ENCODE measurements at places on chromosomes 13 and 19.

DNA sequence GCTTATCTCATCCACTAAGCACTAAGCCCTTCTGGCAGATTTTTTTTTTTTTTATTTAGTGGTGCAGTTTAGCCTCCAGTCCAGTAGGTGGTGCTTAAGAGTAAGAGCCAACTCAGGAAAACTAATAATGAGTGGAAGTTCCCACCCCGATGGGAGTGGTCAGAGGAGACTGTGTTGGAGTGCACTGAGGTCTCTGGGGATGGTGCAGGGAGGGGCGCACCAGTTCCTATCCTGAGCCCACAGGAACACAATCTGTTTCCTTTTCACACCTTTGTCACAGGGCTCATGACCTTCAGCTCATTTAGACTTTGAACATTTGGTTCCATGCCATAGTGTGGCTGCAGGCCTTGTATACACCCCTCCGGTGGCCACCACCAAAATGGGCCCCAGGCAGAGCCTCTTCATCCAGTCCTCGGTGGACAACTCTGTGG lies 367.4 kb downstream of the SPRY2 start:
- no peak for DNase-seq

DNA sequence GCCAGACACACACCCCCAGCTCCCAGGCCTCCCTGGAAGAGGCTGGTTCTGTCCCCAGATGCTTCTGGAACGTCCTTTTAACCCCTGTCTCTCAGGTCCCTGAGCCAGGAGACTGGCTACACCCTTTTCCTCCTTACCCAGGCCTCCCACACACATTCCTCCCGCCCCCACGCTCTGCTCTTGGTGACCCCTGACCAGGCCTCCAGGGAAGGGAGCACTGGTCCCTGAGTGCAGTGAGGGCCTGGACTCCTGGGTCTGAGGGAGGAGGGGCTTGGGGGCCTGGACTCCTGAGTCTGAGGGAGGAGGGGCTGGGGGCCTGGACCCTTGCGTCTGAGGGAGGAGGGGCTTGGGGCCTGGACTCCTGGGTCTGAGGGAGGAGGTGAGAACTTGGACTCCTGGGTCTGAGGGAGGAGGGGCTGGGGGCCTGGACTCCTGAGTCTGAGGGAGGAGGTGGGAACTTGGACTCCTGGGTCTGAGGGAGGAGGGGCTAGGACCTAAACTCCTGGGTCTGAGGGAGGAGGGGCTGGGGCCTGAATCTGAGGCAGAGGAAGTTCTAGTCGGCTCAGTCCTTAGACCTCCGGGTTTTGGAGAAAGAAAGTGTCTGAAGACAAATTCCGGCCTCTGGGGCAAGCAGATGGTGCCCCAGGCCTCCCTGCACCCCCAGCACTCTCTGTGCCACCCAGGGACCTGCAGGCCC lies 527 bp downstream of the KLK6 start:
- DNase-seq: no peak

- DNase-seq: no peak
Measured at GRCh38 chr19:8080832-8081231, 28.3 kb downstream of the CCL25 start.

DNA sequence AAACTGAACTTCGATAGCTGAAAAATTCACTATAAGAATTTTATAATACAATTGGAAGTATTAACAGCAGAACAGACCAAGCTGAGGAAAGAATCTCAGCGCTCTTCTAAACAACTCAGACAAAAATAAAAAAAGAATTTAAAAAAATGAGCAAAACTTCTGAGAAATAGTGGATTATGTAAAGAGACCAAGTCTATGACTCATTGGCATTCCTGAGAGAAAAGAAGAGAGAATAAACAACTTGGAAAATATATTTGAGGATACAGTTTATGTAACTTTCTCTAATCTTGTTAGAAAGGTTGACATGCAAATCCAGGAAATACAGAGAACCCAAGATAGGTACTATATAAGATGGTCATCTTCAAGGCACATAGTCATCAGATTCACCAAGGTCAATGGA lies 25.4 kb downstream of the SLC25A15 start:
- peak; percentile 3 for DNase-seq

- no peak for DNase-seq
Measured at GRCh38 chr19:41016488-41017071, 25.5 kb downstream of the CYP2B6 start.

- DNase-seq: no peak
Measured at GRCh38 chr13:113559901-113560644, 24.5 kb upstream of the TFDP1 start.

DNA sequence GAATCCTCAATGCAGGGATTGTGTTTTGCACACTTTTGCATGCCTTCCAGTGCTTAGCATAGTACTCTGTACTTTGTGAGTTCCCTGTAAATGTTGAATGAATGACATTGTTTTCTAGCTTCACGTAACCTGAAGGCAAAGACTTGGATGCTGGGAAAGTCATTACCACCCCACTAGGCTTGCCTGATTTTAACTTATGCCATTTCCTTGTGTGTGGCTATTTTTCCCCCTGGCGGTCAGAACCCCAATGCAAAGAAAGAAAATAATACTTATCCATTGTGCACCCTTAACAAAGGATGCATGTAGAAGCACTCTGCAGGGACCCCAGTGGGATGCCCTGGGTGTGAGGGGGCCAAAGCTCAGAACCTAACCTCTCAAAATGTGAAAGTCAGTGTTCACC lies 1.2 kb upstream of the ENOX1 start:
- DNase-seq: peak; percentile 68

GRCh38 chr19:48495396-48495795 lies 16.2 kb downstream of the LMTK3 start:
- no peak for DNase-seq

DNA sequence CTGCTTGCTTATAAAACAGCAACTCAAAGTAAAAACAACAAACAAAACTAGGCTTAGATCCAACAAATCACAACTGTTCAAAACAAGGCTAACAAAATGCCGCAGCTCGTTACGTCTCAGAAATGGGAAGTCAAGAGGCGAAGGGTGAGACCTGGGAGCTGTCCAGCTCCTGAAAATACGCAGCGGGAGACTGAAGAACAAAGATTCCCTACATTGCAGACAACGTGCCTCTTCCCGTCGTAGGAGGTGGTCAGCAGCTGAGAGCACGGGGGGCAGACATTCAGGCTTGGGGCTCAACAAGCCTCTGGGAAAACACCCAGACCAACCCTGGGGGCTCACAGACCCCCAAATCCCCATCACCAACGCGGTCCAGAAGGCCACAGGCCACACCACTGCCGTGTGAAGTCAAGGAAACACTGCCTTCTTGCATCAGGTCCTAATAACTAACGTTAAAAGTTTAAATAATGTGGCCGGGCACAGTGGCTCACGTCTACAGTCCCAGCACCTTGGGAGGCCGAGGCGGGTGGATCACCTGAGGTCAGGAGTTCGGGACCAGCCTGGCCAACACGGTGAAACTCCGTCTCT lies 13.5 kb downstream of the PLPP2 start:
- DNase-seq: peak; percentile 43

DNA sequence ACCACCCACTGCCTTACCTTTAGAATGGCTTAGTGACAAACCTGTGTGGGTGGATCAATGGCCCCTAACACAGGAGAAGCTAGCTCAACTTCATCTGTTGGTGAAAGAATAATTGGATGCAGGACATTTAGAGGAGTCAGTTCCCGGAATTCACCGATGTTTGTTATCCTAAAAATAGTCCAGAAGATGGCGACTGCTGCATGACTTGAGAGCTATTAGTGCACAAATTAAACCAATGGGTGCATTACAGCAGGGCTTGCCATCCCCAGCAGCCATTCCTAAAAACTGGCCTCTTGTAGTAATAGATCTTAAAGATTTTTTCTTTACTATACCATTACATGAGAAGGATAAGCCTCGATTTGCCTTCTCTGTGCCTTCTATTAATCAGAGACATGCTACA lies 46.8 kb upstream of the ZNF726 start:
- no peak for DNase-seq

DNA sequence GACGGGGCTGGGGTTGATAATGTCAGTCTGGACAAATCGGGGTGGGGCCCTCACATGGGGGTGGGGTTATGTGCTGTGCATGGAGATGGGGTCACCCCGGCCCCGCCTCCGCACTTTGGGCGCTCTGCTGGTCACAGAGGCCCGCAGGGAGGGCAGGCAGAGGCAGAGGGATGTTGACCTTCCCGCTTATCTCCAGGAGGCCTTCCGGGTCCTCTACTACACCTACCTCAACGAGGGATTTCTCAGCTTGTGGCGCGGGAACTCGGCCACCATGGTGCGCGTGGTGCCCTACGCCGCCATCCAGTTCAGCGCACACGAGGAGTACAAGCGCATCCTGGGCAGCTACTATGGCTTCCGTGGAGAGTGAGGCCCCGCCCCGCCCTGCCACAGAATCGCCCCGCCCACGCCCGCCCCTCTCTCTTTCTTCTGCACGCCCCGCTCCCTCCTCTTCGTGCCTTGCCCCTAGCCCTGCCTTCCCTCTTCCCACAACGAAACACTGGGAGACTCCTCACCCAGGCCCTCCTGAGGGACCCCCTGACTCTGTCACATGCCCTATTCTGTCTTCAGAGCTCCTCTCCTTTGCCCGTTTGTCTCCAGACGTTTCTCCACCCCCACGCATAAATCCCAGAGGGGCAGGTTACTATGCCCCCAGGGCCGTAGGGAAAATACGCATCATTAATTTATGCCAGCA lies 32.8 kb downstream of the TMEM161A start:
- peak; percentile 52 for DNase-seq

GRCh38 chr13:100106705-100107104 lies 17.8 kb downstream of the PCCA start:
- no peak for DNase-seq

- DNase-seq: no peak
Measured at GRCh38 chr13:112733661-112734379, 44.0 kb downstream of the ATP11A start.

GRCh38 chr13:29131881-29132668 lies 311.9 kb downstream of the MTUS2 start:
- no peak for DNase-seq

DNA sequence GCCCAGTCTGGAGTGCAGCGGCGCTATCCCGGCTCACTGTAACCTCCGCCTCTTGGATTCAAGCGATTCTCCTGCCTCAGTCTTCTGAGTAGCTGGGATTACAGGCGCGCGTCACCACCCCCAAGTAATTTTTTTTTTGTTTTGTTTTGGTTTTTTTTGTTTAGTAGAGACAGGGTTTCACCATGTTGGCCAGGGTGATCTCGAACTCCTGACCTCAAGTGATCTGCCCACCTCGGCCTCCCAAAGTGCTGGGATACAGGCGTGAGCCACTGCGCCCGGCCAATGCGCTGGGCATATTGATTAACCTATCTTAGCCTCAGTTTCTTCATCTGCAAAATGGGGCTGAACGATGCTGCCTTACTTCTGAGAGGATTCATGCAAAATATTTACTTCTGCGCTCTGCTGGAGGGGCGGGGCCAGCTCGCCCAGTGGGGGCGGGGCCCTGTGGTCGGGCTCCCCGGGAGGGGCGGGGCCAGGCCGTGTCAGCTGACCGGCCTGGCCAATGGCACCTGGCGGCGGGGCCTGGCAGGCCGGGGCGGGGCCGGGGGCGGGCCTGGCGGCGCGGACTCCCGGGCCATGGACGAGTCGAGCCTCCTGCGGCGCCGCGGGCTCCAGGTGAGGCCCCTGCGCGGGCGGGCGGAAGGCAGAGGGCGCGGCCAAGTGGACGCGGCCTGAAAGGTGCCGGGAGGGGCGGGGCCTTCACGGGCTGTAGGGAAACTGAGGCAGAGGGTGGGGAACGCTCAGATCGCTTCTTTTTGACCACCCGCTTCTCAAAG lies at the start of gene MAST3:
Gene MAST3 (plus strand): TSS at position 562 of the 776 bp plus-strand sequence. CDS start 15 bp downstream, at position 577.
- DNase-seq: peak; percentile 54

- DNase-seq: peak; percentile 77
Measured at GRCh38 chr19:54035215-54036178, 28.2 kb downstream of the VSTM1 start.

DNA sequence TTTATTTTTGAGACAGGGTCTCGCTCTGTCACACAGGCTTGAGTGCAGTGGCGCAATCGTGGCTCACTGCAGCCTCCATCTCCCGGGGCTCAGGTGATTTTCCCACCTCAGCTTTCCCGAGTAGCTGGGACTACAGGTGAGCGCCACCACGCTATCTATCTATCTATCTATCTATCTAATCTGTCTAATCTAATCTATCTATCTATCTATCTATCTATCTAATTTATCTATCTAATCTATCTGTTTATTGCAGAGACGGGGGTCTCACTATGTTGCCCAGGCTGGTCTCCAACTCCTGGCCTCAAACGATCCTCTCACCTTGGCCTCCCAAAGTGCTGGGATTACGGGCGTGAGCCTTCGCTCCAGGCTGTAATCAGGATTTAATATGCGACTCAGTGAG lies 587 bp downstream of the ZNF613 start:
- no peak for DNase-seq

- DNase-seq: no peak
Measured at GRCh38 chr19:18160493-18160970, 7.6 kb downstream of the PIK3R2 start.

GRCh38 chr13:102726430-102726829 lies 31.6 kb upstream of the METTL21C start:
- DNase-seq: no peak

- DNase-seq: peak; percentile 54
Measured at GRCh38 chr19:55579766-55580621, 654 bp downstream of the ZNF579 start.

DNA sequence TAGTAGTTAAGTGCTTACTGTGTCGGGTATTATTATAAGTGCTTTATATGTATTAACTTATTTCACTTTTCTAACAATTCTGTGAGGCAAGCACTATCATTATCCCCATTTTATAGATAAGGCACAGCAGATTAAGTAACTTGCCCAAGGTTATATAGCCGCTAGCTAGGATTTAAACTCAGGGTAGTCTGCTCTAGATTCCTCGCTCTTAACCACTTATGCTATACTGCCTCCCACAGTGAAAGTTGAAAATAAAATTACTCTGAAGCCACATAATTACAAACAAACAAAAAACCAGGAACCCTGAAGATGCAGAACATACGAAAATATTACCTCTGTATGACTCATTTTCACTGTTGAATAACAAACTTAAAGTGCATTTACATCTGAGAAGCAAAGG lies 3.9 kb downstream of the TEX30 start:
- DNase-seq: peak; percentile 57
